Breast epithelium (tissue), 4 donors: ENCODE measurements at places on chromosomes 7 and 10.

- no peak for DNase-seq
Measured at GRCh38 chr10:80168162-80168511, 35.6 kb downstream of the PLAC9 start.

GRCh38 chr7:112254709-112255387, 48.4 kb downstream of the ZNF277 start:
- DNase-seq: no peak

- DNase-seq: no peak
Measured at GRCh38 chr7:52119537-52119936, 802.9 kb upstream of the COBL start.

DNA sequence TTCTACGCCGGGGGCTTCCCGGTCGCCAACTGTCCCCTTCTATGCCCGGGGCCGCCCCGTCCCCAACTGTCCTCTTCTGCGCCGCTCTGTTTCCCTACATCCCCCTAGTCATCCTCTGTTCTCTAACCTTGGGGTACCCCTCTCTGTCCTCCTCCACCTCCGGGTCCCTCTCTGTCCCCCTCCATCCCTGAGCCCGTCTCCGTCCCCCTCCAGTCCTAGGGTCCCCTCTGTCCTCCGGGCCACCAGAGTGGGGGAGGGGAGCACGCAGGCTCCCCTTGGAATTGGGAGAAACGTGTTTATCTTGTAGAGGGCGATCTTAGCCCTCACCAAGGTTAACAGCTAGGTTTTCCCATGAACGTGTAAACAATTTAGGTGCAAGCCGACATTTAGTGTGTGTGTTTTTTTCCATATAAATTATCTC, 852 bp upstream of the KLF6 start:
- no peak for DNase-seq

DNA sequence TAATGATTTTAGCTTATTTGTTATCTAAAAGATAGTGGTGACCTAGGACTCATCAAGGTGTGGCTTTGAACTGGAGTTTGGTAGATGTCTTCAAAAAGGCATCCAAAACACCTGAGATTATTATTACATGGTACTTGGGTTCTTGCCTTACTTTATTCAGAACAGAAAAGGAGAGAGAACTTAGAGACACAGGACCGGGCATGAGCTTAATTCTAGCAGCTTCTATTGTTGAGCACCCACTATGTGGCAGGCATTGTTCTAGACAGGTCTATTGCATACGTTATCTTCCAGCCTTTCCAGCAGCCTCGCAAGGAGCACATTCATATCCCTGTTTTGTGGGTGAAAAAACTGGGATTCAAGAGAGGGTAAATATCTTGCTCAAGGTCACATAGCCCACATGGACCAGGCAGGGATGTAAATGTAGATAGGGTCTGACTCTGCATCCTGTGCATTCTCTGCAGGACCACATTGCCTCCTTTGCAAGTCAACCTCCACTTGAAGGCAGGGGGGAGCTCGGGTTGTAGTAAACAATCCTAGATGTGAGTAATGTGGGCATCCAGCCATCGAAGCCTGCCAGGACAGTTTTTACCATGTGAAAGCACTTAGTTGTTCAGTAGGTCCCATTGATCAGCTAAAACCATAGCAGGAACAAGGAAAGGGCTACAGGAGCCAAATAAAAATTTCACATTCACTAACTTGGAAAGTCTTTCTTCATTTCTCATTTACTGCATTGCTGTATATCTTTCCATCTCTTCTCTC, 551.4 kb downstream of the LRMDA start:
- peak; percentile 57 for DNase-seq

- no peak for DNase-seq
Measured at GRCh38 chr7:78383096-78383880, 584.7 kb downstream of the PHTF2 start.

- peak; percentile 47 for DNase-seq
Measured at GRCh38 chr7:131105294-131105798, 222.3 kb upstream of the MKLN1 start.

GRCh38 chr10:122252805-122253204, 18.3 kb upstream of the BTBD16 start:
- DNase-seq: no peak

GRCh38 chr7:114519240-114519639, 104.6 kb downstream of the FOXP2 start:
- DNase-seq: no peak

DNA sequence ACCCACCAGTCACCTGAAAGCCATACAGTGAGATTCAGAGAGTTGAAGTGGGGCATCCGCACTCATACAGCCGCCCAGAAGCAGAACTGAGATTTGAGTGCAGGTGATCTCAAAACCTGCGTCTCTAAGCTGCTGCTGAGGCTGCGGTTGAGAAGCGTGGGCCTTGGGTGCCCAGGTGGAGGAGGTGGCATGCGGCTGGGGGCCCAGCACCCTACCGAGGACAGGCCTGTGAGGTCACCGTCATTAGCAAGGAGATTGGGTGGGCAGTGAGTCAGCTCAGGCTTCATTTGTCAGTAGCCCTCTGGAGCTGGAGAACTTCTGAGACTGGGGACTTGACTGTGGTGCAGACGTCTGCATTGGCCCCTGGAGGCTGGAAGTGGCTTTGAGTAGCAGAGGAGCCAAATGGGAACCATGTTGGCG, 29.8 kb downstream of the ZMIZ1 start:
- no peak for DNase-seq

- no peak for DNase-seq
Measured at GRCh38 chr10:76921383-76922010, 716.1 kb downstream of the KCNMA1 start.

GRCh38 chr10:102802920-102803534, 34.2 kb downstream of the CYP17A1 start:
- no peak for DNase-seq

GRCh38 chr10:49644035-49644646, 30.3 kb downstream of the CHAT start:
- no peak for DNase-seq

DNA sequence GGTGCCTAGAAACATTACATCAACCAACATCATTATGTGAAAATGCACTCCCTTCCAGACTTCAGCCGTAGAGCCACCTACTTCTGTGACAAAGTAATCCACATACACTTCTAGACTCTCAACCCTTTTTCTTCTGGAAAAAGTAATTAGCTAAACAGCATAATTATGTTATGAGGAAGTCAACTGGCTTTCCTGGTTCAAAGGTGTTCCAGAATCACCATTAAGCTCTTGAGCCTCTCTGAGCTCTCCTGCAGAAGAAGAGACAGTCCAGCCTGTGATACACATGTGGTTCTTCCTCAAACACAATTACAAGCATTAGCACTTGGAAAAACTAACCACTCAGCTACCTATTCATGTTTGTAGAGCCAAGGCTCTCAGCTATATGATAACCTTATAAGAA, 52.5 kb downstream of the TNS3 start:
- no peak for DNase-seq

GRCh38 chr7:118312051-118312450, 87.5 kb downstream of the ANKRD7 start:
- no peak for DNase-seq

- DNase-seq: no peak
Measured at GRCh38 chr7:49893131-49893530, 119.7 kb downstream of the VWC2 start.

- no peak for DNase-seq
Measured at GRCh38 chr10:62538606-62539005, 164.4 kb downstream of the ZNF365 start.

GRCh38 chr7:136869991-136870865, 1.8 kb downstream of the CHRM2 start:
- DNase-seq: no peak

- DNase-seq: no peak
Measured at GRCh38 chr10:16967866-16968415, 150.7 kb upstream of the RSU1 start.

DNA sequence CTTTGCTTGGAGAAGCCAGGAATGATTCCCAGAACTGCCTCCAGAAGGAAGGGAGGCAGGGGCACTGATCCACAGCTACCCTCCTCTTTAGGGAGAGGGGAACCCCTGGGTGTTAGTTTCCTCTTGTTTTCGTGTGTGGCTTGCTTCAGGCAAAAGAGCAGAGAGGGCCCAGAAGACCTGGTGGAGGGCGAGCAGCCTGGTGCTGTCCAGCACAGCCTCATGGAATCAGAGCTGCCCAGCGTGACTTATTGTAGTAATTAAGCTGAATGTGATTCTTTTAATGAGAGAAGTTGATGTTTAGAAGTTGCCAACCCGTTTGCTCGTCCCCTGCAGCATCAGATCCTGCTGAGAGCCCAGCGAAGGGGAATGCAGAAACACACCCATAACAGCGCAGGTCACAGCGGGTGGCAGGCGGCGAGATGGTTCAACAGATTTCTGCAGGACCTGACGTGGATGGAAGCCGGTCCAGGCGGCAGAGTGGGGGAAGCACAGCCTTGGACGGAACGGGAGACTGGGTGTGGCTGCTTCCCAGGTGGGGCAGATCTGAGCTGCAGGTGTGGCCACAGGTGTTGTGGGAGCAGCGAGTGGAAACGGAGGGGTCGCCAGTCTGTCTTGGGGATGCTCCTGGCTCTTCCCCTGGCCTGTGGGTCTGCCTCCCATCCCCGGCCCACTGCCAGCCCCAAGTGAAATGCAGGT, 53.7 kb upstream of the SHH start:
- peak; percentile 9 for DNase-seq

DNA sequence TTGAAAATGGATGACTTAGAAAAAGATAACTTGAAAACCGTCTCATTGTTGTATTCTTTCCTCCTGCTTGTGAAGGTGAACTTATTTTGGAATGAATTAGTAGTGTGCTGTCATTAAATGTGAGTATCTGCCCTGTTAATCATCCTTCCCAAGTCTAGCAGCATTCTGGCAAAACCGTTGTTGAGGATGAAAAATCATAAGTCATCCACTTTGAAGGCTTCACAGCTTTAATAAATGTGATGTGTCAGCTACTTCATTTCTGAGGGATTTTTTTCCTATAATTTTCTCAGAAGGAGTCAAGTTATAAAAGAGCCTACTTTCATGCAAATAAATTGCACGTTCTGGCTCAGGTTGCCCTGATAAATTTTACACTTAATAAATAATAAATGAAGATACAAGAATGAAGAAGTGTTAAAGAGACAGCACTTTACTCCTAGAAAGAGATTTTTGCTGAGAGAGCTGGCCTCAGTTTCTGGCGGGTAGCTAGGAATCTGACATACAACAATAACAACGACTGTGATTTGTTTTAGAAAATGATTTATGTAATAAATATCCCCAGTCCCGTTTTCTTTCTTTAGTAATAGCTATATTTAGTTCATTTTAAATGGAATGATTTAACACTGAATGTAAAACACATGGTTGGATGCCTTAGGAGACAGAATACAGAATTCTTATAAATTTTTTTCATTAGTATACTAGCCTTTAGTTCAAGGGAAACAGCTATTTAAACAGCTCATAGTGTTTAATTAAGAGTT, 516.5 kb upstream of the KLF6 start:
- no peak for DNase-seq

DNA sequence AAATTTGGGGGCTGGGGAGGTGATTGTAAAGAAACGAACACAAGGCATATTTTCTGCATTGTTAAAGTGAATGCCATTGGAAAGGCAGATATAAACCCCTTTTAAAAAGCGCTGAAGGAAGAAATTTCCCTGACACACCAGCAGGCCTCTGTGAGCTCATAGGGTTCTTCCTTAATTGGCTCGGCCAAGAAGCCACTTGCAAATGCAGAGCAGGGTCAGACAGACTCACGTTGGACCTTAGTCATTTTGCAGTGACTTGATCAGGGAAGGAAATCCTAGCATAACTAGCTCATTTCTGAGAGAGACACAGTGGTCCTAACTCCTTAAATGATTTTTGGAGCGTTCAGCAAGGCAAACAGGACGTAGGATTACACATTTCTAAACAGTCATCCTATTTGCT, 1461.4 kb downstream of the GATA3 start:
- DNase-seq: no peak

- DNase-seq: no peak
Measured at GRCh38 chr10:49076741-49077521, 38.4 kb downstream of the VSTM4 start.

- peak; percentile 95 for DNase-seq
Measured at GRCh38 chr7:945556-946255, 8.8 kb downstream of the ADAP1 start.

GRCh38 chr7:151727579-151728285, 149.2 kb downstream of the PRKAG2 start:
- peak; percentile 79 for DNase-seq

DNA sequence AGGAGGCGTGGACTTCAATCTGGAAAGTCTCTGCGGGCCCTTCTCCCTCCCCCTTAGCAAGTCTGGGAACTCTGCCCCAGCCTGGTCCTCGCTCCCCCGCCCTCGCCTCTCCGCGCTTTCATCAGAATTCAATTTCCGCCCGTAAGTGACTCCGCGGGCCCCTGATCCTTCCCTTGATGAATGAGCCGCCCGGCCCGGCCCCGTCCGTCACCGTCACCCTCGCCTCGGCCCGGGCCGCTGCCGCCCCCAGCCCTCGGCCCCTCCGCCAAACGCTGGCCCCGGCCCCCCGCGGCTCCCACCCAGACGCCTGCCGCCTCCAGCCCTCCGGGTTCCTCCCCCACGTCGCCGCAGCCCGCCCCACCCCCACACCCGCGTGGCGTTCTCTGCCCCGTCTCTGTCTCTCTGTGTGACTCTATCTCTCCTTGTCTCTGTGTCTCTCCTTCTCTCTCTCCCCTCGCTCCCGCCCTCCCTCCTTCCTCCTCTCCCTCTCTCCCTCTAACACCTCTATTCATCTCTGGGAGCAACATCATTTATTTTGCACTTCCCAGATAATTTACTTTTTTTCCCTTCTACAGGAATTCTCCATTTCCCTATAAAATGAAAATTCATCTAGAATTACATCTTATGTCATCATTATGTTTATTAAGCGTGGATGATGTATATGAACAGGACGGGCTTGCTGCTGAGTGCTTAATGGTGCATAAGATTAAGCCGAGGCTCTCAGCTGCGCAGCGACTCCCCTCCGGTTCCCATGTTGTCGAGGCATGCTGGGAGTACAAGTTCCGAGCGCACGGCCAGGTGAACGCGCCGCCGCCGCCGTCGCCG, 91.2 kb upstream of the PAX2 start:
- no peak for DNase-seq

DNA sequence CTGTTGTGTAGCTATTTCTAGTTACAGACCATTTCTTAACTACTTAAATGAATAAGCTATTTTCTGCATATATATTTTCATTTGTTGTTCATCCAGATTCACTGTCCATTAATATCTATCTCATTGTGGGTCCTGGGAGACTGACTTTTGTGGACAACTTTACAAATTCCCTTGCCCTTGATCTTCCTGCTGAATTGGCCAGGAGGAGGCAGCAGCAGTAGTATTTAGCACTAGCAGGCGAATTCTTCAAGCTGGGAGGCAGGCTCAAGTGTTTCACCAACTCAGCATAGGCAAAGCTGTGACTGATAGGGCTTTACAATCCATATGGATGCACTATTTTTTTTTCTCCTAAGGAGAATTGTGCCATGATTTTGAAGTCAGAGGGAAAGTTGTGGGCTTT, 461.0 kb upstream of the NRG3 start:
- DNase-seq: no peak
